ENCODE measurements at places on chromosomes 1 and 21.

GRCh38 chr1:152924191-152924590, 15.8 kb downstream of the IVL start:
- DNase-seq: no peak

- peak; percentile 9 for DNase-seq
These were observed 20.1 kb upstream of the CCDC17 start for GRCh38 chr1:45643978-45644377.

DNA sequence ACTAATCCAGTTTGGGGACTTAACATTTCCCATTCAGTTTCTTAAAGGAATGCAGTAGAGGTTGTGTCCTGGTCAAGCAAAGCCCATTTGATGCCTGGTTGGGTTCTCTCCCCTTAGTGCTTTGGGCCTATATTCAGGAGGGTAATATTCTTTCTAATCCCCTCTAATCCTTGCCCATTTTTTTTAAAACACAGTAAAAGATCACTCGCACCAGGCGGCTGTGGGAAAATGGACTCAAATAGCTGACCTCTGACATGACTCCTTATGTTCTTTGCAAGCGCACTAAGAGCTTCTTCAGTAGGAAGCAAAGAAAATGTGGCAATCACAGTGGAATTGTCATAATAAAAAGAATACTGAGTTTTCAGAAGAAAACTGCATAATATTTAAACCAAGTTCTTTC, 49.9 kb downstream of the WNT2B start:
- DNase-seq: no peak

DNA sequence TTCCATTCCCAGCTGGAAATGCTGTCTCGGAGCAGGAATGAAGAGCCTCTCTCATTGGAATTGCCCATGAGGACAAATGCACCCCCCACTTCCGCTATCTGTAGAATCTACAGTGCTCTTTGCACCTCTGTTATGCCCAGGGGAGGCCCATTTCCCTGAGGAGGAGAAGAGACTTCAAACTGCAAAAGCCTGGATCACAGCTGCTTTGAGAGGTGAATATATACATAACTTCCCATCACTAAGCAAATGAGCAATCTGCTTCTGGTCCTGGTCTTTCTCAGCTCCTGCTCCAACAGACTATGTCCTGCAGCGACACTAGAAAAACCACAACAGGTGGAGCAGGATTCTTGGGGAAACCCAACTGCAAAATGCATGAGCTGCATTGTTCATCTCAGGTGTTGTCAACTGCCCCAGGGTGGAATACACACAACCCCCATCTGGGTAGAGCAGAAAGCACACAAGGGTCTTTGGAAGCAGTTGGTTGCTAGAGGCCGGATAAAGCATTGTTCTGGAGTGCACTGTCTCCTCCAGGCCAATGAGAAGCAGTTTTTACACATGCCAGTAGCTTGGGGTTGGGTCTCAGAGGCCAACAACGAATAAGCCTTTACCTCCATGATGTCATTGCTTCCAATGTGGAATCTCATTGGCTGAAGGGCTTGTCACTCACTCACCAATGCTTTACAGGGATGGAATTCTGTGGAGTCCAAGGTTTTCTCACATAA, 67.7 kb upstream of the RAB4A start:
- no peak for DNase-seq

DNA sequence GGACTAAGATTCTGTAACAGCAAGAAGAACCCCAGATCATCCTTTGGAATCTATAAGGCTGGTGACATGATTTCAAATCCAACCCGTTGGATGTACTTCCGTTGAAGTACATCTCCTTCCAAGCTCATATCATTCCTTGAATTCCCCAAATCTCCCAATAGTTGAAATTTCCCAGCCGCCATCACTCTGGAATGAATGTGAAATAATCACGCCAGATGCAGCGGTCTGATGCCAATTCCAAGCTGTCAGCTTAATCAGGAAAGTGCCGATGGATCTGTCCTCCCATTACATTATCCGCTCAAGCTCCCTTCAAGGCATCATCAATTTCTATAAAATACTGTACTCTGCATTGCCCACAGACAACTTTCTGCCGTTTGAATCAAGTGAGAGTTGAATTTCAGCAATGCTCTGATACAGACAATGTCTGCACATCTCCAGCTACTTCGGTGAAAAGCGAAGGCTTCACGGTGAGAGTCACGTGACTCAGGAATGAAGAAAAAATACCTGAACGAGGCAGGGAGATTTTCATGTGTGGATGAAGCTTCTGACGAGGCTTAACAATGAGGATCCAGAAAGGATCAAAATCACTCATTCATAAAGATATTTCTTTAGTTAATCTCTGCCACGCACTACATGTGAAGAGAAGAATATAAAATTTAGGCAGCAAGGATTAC, 663.9 kb downstream of the AJAP1 start:
- no peak for DNase-seq

- no peak for DNase-seq
These were observed 39.3 kb downstream of the TAS1R2 start for GRCh38 chr1:18819986-18820790.

- no peak for DNase-seq
These were observed 158.0 kb downstream of the CLIC6 start for GRCh38 chr21:34826836-34827235.

DNA sequence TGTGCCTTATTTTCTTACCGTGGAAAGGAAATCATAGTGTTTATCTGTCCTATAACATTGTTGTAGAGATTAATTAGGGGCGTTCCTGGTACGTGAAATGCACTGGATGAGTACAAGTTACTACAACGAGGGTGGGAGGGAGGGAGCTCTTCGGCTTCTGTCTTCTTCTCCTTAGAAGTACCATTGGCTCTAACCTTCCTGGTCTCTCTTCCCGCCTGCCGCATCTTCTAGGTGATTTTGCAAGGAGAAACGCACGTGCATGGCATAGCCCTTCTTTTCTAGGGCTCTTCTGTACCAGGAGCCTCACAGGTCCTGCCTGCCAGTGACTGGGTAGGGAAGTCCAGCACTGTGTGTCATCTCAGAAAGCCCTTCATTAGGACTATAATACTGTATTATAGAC, 16.8 kb downstream of the SH3BP5L start:
- DNase-seq: no peak

Data from HT1080 (cell line).